Activated CD8-positive, alpha-beta memory T cell treated with anti-CD3 and anti-CD28 coated beads, Interleukin-2, amount 50 U/mL, for 48 hours (primary cell): ENCODE measurements at places on chromosomes 6 and 20.

DNA sequence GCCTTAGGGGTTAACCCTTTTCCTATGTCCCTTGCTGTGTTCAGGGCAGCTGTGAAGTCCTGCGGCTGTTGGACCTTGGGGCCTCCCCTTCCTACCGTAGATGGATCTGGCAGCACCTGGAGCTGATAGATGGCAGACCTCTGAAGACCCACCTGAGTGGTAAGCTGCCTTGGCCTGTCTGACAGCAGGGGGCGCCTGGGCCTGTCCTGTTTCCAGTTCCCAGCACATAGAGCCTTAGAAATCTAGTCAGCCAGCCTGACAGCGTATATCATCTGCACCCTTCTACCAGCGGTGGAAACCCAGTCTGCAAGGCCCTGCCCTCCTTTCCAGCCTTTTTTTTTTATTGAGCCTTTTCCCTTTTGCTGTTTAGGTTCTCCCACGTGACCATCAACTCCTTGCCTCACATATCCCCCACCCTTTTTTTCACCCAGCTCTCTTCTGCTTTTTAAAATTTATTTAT is 26.6 kb downstream of the CNBD2 start:
- peak; percentile 87 for DNase-seq

DNA sequence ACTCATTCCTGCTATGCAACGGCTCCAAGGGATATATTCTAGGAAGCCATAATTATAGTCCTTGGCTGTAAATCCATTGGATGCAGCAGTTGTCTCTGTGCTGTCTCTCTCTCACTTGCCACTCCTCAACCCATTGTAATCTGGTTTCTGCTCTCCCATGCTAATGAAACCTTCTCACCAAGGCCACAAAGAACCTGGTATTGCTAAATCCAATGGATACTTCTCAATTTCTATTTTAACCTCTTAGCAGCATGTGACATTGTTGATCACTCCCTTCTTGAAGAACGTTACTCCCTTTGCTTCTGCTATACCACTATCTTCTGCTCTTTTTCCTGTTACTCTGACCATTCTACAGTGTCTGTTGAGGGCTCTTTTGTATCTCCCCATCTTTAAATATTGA is 39.8 kb upstream of the GCLC start:
- no peak for DNase-seq

- no peak for DNase-seq
These were observed 181.2 kb downstream of the TBXT start for GRCh38 chr6:165986311-165986913.

- no peak for DNase-seq
These were observed 93.0 kb upstream of the SMLR1 start for GRCh38 chr6:130734161-130734560.

GRCh38 chr6:37324131-37325033 is 29.4 kb upstream of the RNF8 start:
- no peak for DNase-seq

- no peak for DNase-seq
These were observed 32.0 kb upstream of the CD93 start for GRCh38 chr20:23118144-23118543.

- DNase-seq, result no peak
These were observed 171.3 kb upstream of the KCNK16 start for GRCh38 chr6:39493777-39494176.

GRCh38 chr20:45283551-45284057 is 23.0 kb upstream of the RBPJL start:
- no peak for DNase-seq

DNA sequence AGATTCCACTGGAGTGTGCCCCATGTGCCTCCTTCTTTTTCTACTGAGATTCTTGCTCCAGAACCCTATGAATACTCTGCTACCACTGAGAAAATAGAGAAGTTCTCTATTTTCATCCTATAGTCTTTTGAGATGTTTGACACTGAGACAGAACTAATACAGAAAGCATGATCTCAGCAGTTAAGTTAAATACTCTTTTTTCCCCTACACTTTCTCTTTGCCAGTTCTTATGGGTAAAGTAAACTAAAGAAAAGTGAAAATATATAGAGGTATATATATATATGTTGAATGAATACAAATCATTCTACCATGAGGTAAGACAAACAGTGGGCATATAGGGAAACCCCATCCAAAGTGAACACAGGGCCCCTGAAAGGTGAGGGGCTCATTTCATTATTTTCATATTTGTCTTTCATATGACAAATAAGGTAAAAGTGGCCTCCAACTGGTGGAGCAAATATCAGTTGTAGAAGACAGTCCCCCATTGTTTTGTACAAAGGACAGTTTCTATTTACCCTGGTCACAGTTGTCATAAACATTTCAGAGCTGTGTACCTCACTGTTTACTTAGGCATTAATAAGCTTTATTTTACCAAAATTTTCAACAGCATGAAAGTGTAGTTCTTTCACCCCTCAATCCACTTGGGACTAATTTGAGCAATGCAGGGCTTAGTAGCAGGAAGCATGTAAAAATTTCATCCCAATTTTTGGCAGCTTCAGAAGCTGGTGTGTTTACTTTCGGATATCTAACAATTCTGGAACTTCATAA is 188.3 kb upstream of the MARCKS start:
- no peak for DNase-seq

- DNase-seq, result no peak
These were observed 9.3 kb upstream of the NQO2 start for GRCh38 chr6:2990248-2990931.

GRCh38 chr6:105330364-105330763 is 72.5 kb downstream of the PREP start:
- DNase-seq, result no peak

DNA sequence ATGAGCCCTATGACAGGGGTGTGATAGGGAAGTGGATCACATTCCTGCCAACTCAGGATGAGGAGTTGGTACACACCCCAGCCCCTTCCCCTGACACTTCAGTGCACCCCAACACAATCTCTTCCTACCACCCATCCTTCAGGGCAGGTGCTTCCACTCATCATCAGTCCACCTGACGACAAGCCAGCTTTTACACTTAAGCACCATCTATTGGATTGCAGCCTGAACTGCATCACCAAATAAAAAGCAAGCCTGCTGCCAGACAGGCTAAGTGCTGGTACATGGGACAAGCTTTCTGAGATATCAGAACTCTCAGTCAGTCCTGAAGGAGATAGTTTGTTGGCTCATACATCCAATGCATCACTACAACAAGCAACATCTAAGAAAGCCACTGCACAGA is 69.0 kb upstream of the TMEM200A start:
- no peak for DNase-seq

DNA sequence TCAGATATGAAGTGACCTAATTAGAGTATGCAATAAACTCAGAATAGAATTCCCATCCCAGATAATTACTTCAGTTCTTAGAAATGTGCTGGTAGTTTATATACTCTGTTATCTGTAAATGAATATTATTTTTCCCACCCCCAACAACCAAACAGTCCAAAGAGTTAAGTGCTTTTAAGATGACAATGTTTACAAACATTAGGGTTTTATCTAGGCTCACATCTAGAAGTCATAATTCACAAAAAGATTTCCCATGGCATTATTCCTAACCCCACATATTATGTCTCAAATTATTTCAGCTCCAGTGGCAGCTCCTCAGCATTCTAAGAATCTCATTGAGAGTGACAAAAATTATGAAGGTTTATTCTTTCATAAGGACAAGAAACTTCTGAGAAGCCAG is 120.9 kb downstream of the TASP1 start:
- no peak for DNase-seq

- no peak for DNase-seq
These were observed 165.1 kb upstream of the SYNDIG1 start for GRCh38 chr20:24304291-24304690.

DNA sequence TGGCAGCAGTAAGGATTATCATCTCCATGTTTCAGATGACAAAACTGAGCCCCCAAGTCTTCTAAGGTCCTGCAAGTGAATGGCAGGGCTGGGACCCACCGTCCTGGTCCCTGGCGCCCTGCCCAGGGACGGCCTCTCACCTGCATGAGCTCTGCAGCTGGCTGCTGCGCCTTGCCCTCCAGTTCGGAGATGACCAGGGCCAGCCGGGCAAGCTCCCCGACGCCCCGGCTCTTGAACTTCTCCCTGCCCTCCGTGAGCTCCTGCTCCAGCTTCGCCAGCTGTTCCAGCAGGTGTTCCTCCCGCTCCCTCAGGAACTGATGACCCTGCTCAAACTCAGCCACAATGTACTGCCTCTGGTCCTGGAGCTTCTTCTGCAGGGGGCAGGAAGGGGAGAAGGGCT is 16.8 kb downstream of the TRIM26 start:
- DNase-seq, result no peak

GRCh38 chr6:56852260-56853010 is 102.5 kb upstream of the BEND6 start:
- no peak for DNase-seq

DNA sequence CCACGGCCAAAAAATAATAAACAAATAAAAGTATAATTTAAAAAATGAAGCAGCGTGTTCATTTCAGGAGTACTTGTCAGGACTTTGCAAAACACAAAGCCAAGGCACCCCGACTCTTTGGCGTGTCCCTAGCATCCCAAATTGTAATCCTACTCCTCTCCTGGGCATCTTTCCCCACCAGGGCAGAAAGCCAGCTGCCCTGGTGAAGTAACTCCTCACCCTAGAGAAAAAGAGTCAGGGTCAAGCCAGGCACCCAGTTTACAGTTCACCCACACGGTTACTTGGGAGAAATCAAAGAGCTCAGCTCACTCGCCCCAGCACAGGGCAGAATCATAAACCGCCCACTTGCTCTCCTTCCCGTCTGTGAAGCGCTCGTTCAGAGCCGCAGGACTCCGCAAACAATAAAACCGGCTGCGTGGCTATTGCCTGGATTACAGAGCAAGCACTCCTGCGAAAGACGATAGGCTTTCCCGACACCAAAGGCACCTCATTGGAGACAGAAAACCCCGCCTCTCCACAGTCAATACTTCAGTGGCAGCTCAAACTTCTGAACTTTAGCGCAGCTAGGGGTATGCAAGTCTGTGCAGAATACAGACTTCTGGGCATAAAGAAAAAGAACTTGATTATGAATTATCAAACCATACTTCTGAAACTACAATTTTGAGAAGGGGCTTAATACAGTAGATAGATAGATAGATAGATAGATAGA is 73.0 kb upstream of the NHSL1 start:
- peak; percentile 53 for DNase-seq

DNA sequence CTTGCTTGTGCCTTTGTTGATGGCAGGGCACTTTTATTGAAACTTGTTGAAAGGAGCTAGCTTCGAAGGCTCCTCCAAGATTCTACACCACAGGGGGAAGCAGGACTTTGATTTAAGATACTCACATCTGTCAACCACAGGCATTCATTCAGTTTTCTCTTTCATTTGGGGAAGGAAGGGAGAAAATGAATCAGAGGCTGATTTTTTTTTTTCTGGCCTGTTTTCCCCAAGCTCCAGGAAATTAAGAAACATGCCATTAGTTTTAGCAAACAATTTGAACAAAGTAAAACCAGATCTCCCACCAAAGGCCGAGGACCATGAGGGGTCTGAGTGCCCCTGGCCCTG is 8.7 kb upstream of the APCDD1L start:
- no peak for DNase-seq

- DNase-seq, result no peak
These were observed 20.4 kb downstream of the PDE7B start for GRCh38 chr6:135871878-135872277.

GRCh38 chr6:109167562-109167961 is 72.3 kb downstream of the CEP57L1 start:
- no peak for DNase-seq

DNA sequence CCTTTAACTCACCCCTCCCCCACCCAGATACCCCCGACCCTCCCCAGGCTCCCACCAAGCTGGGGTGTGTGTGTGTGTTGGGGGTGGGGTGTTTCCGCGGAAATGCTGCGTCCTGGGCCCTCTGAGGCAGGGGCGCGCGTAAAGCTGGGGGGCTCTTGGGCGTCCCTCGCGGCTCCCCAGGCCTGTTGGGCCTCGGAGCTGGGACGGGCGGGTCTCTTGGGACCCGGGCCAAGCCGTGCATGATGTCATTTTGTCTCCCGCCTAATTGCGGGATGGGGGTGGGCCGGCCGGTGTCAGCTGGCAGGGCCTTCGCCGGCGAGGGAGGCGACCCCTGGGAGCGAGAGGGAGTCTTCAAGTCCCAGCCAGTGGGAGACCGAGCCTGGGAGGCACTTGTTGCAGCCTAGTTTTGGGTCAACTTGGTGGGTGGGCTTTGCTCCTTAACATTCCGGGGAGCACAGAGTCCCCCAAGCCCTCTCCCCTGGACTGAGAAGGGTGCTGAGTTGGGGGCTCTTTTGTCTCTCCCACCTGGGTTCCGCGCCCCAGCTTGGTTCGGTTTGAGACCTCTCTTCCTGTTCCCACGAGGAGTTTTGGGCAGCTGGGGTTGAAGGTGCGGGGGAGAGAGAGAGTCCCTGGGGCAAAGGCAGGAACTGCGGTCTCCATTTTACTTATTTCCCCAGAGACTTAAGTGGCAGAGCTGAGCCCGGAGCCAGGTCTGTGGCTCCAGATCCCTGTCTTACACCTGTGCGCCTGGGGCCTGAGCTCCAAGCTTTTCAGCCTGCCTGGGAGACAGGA is 623 bp downstream of the MYBL2 start:
- peak; percentile 59 for DNase-seq

GRCh38 chr20:45836841-45837240 is 3.2 kb downstream of the SNX21 start:
- DNase-seq, result no peak

- no peak for DNase-seq
These were observed 207.6 kb upstream of the CDH4 start for GRCh38 chr20:61044499-61044898.

DNA sequence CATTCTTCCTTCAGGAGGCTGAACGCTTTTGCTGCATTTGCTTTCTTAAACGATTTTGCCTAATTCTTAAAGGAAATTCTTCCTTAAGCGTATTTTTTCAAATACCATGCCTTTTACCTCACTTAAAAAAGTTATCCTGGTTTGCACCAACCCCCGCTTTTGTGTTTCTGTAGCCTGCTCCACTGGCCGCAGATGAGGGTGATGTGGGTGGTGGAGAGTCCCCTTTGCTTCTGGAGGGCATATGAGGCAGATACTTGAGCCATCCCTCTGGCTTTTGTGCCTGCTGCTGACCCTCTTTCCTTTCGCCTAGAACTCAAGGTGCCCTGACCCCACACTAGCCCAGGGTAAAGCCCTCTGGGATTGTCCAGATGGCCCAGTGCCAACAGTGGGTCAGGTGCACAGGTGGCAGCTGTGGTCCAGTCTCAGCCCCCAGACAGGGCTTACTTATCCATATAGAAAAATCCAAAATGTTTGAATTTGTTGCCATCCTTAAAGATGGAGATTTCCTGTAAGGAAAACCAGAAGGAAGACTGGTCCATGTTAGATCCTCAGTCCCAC is 43.9 kb downstream of the SPATA2 start:
- no peak for DNase-seq

GRCh38 chr20:9531581-9531980 is 17.2 kb downstream of the LAMP5 start:
- DNase-seq, result no peak

- no peak for DNase-seq
These were observed 20.2 kb downstream of the NTSR1 start for GRCh38 chr20:62728781-62729300.

- no peak for DNase-seq
These were observed 121.3 kb upstream of the PHACTR1 start for GRCh38 chr6:12595161-12595811.

DNA sequence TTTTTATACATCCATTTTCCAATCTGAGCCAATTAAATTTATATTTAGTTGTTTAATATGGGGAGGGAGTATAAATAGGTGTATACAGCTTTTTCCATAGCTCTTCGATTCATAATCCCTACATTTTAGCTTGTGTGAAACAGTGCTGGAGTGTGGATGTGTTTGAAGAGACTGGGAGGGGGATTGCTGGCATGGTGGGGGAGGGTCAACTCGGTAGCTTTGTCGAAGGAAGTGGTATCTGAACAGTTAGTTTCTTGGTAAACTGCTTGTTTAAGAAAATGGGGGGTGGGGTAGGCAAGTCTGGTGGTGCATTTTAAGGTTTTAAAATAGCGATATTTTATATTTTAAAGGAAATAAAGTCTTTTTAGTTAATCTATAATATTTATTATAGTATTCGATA is 1.4 kb upstream of the LIN28B start:
- DNase-seq, result no peak
